Stimulated activated naive CD8-positive, alpha-beta T cell treated with anti-CD3 and anti-CD28 coated beads, Interleukin-15, Interleukin-2, amounts not matched to agents 100 U/mL and 50 U/mL, for 24 hours (primary cell): ENCODE measurements at places on chromosomes 1 and 21.

DNA sequence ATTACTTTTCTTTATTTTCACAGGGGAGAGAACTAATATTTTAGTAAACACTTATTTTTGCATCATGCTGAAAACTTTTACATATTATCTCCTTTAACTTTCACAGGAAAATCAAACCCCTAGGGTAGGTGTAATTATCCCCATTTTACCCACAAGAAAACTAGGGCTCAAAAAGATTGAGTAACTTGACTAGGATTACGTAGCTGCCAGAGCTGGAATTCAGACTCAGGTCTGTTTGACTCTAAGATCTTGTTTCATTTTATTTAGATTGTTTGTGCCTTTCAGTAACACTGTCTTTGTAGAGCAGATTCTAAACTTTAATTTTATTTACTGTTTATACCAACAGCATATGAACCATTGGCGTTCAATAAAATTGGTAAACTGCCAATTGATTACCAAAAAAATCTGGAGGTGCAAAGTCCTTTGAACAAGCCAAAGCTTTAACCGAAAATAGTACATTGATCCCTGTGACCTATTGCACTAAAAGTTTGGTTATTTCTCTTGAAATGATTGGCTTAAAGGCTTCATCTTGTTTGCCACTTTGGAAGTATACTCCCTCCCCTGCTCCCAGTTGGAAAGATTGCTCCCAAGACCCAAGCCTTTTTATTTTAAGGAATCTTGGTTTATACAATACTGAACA, 71.0 kb upstream of the WDR26 start:
- no peak for DNase-seq

DNA sequence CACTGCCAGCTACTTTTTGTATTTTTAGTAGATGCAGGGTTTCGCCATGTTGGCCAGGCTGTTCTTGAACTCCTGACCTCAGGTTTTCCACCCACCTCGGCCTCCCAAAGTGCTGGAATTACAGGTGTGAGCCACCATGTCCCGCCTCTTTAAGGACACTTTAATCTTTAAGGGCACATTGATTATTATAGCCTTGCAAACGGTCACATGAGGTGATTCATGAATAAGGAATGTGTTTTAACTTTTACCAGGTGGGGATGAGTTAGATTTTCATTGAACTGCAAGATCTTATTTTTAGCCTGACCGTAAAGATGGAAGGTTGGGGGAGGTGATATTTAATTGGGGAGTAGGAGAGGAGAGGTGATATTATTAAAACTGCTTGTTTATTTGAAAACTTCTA, 61.9 kb downstream of the TBCE start:
- DNase-seq, result no peak

GRCh38 chr1:210070531-210070930, 132.5 kb downstream of the SYT14 start:
- no peak for DNase-seq

DNA sequence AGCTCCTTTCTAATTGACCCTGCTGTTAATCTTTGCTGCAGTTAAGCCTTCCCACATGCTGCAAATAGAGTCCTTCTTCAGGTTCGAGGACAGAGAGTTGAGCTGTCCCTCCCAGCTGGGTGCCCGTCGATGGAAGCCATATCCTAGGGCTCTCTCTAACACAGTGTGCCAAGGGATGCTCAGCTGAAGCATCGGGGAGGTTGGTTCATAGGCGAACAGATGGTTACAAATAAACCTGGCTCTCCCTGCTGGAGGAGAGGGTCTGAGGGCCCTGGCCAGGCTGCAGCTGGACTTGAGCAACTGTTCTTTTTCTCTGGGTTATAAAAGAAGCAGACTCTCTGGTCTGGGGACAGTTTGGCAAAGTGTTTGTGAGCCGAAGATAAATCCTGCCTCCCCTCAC, 120.3 kb upstream of the C8B start:
- DNase-seq, result no peak

GRCh38 chr1:28571911-28572310, 19.0 kb downstream of the TRNAU1AP start:
- no peak for DNase-seq

DNA sequence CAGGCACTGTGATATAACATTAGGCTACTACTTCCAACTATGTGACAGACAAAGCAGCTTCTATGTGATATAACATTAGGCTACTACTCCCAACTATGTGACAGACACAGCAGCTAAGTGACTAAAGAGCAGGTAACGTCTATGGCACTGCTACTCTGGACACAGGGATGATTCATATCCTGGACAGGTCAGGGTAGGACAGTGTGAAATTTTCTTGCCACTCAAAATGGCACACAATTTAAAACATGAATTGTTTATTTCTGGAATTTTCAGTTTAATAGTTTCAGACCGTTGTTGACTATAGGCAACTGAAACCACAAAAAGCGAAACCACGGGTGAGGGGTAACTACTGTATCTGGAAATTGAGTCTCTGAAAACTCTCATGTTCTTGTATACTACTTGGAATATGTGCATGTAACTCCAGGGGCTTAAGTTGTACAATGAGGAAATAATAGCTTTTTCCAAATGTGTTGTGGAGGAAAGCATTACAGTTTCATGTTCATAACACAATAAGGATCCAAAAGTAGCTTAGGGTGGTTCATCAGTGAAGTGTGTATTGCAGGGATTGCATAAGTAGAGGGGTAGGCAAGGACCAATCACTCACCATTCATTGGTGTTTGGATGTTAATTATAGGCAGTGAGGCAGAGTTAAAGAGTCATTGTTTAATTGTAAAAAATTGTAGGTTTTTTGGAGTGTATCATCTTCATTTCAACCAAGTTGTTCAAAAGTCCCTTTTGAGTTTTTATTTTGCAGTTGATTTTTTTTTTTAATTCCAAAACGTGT, 5.3 kb downstream of the DTL start:
- DNase-seq, result no peak

GRCh38 chr1:40389871-40390560, 16.5 kb downstream of the SMAP2 start:
- no peak for DNase-seq

DNA sequence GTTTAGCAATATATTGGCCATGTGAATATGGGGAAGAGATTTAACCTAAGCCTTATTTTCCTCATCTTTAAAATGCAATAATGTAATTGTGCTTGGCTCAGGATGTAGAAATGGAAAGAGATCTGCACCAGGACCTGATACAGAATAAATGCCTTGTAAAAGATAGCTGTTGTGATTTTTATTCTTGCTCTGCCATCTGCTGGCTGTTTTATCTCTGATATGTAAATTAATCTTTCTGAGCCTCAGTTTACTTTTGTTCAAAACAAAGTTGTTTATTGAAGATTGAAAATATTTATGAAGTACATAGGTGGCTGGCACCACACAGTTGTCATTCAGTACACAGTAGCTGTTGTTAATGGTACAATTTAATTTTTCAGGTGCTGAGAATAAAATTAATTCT, 21.9 kb downstream of the ZYG11B start:
- no peak for DNase-seq
